Stimulated activated CD4-positive, alpha-beta T cell treated with anti-CD3 and anti-CD28 coated beads, Interleukin-15, amount 100 ng/mL, for 24 hours (primary cell): ENCODE measurements at places on chromosomes 7 and 10.

DNA sequence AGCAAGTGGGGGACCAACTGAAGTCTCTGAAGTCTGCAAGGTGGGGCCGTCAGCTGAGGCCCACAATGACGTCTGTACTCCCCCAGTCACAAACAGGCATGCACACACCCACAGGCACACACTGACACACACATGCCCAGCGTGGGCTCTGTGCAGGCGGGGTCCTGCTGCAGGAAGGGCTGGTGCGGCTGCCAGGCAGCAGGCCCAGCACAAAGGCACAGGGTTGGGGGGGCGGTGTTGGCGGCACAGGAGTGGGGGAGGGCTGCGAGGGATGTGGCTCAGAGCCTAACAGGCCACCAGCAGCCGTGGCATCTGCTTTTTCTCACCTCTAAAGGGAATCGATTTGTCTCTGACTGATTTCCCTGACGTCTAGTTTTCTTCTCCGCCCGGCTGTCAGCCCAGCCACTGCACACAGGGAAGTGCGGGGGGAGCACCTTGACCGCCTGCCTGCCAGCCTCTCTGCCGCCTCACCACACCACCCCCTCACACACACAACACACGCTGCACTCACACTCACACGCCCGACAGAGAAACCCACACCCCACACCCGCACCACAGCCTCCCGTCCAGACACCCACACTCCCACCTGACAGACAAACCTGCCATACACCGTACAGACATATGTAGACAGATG is 43.5 kb upstream of the ZMIZ1 start:
- DNase-seq, result peak; percentile 34

- no peak for DNase-seq
These were observed 162.2 kb upstream of the WDR11 start for GRCh38 chr10:120688928-120689327.

DNA sequence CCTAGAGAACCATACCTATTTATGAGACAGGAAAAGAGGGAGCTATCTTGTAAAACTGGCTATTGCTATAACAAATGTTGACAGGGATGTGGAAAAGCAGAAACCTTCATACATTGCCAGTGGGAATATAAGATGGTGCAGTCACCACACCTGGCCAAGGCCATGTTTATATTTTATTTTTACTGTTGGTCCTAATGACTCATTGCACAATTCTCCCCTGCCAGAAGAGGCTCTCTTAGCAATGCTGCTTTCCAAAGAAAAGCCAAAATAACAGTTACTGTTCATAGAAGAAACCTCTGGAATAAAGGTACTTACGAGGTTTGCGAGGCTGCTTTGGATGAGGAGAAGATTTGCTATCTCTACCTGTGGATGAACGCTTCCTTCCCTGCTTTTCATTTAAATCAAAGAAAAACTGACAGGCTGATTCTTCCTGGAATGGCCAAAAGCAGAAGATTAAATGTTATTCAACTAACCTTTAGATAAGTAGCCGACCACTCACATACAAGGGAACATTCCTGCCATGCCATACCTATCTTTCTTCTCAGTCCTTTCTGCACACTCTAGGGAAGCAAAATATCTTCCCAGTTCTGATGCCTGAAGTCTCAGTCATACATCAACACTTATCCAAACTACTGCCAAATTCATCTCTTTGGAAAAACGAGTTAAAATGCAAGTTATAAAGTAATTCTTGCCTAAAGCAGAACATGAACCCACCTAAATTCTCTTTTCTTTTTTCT is 16.3 kb upstream of the CHUK start:
- no peak for DNase-seq

- DNase-seq, result no peak
These were observed 110.1 kb downstream of the TNS3 start for GRCh38 chr7:47471831-47472230.

DNA sequence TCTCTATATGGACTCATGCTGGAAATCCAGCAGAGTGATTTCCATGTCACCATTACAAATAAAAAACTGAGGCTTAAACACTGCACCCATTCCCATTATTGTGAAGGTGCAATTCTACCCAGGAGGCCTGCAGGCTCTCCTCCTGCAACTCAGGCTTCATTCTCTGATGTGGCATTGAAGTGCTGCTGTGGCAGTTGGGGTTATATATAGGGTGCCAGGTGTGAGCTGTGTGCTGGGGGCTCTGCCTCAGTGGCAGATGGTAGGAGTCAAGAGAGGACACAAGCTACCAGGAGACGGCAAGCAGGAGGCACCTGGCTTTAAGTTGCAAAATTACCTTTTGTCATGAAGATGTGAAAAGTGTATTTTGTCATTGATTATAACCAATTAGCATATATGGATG is 21.3 kb downstream of the ZNF107 start:
- DNase-seq, result no peak

DNA sequence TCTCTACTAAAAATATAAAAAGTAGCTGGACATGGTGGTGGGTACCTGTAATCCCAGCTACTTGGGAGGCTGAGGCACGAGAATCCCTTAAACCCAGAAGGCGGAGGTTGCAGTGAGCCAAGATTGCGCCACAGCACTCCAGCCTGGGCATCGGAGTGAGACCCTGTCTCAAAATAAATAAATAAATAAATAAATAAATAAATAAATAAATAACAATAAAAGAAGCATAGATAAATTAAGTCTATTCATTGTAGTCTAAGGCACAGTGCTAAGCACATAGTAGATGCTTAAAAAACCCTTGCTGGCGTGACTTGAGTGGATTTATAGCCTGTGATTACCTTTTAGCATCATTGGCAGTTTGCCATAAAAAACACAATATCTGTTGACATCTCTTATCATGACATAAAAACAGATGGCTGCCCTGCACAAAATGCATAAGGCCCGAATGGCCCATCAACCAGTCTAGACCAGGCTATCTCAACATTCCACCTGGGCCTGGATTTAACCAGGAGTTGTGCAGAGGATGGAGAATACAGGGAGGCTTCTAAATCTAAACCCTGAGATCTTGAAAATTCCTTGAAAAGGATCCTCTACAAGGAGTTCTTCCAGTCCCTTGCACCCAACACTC is 94.9 kb downstream of the PRLHR start:
- DNase-seq, result no peak

DNA sequence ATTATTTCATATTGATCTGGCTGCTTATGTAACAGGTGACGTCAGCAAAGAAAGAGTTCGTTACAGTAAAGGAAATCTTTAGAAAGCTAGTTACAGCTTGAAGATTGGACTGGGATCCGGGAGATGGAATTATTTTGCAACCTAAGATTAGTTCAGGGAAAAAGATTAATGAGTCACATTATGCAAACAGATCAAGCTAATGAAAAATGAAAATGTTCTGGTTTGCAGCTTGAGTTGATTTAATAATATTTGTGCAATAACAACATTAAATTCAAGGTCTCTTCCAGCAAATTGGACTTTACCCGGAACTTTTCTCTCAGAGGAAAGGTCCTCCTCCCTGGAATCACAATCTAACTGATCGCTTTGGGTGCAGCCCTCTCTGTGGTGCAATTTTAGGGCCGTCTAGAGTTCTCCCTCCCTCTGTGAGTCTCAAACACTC is 119.5 kb downstream of the OTUD1 start:
- DNase-seq, result no peak

DNA sequence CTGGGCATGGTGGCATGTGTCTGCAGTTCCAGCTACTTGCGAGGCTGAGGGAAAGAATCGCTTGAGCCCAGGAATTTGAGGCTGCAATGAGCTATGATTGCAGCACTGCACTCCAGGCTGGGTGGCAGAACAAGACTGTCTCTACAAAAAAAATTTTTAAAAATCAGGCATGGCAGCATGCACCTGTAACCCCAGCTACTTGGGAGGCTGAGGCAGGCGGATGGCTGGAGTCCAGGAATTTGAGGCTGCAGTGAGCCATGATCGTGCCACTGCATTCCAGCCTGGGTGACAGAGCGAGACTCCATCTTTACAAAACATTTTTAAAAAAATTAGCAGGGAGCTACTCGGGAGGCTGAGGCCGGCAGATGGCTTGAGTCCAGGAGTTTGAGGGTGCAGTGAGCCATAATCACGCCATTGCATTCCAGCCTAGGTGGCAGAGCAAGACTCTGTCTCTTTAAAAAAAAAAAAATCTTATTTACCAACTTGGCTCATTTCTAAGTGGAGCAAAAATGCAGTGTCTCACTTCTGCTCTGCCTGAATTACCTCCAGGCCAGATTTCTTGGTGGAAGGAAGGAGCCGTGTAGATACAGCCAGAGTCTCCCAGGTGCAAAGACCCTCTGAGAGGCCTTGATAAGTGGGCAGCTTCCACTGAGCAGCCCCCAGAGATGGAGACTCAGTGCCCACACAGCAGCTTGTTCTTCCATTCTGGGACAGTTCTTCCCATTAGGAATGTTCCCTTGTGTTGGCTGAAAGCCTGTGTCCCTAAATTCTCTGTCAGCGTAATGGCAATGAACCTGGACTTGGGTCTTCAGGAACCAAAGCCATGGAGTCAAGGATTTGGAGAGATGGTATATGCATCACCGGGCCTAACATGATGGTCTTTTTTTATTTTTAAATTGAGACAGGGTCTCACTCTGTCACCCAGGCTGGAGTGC is 30.0 kb downstream of the GTF2IRD1 start:
- DNase-seq, result no peak

DNA sequence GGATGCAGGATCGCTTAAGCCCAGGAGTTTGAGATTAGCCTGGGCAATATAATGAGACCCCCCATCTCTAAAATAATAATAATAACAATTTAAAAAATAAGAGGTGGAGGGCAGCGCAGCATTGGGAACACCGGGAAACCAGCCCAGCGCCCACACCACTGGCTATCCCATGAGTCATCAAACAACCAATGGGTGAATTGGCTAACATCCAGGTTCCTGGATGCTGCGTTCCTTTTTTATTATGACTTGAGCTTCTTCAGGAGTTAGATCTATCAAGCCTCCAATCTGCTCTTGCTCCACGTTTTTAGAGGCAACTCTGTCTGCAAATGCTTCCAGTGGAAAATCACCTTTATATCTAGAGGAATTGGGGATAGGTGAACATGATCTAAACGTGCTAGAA is 10.0 kb upstream of the LRRC4 start:
- no peak for DNase-seq

DNA sequence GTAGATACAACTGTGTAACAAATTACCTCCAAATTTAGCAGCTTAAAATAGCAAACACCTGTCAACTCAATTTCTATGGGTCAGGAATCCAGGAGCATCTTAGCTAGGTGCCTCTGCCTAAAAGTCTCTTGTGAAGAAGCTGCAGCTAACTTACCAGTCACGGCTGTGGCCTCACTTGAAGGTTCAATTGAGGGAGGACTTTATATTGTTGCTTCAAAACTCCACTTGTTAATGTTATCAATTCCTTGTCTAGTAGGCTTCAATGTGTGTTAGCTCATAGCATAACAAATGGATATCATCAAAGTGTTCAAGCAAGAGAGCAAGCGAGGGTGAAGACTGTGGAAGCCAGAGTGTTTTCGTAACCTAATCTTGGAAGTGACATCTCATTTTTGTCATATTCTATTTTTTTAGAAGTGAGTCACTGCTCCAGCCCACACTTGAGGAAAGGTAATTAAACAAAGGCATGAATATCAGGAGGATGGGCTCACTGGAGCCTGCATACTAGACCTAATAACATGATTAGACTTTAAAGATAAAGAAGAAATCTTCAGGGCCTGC is 172.9 kb downstream of the SPAG6 start:
- no peak for DNase-seq

- no peak for DNase-seq
These were observed 21.1 kb upstream of the LANCL2 start for GRCh38 chr7:55343860-55344606.

DNA sequence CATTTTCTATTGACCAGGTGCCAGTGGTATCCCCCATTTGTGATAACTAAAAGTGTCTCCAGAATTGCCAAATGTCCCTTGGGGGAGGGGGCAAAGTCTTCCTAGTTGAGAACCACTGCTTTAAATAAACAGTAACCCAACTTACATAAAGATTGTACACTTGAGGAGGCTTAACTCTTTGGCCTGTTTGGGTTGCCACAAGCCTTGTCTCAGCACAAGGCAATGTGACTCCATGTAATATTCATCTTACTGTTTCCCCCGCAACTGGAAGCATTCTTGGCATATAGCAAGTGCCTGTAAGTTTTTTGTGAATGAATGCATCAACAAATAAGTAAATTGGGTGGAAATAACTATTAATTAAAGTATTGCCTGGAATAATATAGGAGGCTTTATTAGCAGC is 108.3 kb downstream of the ANK3 start:
- no peak for DNase-seq

DNA sequence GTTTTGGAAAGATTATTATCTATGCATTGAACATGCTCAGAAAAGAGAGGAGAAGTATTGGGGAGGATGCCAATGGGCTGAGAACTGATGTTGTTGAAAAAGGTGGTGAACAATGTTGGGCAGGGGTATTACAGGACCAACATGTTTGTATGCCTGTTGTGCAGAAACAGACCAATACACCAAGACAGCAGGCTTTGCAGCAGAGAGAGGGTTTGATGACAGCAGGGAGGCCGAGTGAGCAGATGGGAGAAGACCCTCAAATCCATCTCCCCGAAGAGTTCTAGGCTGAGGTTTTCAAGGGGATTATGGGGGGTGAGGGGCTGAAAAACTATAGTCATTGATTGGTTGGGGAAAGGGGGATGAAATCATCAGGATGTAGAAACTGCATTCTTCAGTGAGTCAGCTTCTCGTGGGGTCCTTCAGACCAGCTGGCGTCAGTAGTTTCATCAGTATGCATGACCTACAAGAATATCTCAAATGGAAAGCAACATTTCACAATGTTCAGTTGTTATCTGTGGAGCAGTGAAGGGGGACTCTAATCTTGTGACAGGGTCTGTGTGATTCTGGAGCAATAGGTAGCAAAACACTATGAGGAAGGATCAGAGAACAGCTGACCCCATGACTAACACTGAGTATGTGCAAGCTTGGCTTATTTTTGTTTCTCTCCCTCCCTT is 167.8 kb downstream of the BAMBI start:
- DNase-seq, result no peak

DNA sequence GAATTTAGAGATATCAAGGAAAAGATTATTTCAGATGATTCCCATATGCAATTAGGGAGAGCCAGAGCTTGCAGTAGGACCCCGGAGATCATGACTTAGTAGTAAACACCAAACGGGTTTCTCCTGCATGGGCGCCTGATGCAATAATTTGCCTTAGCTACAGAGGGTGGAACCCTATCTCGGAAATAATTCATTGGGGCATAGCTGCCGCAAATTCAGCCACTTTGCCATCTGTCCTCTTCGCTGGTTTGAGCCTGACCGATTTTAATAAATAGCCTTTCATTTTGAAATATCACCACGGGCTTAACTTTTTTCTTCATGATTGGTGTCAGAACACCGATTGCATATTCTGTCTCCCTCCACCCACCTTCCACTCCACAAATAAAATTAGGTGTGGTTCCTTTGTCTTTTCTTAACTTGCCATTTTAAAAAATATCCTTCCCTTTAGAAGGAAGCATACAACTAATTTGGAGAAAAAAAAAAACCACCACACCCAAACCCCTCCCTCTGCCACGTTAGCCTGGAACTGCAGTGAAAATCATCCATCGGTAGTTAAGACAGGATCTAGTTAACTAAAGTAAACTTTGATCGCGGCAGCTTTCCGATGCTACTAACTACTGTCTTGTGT is 1.4 kb downstream of the GARS1 start:
- DNase-seq, result peak; percentile 26

- no peak for DNase-seq
These were observed 460.6 kb downstream of the CCSER2 start for GRCh38 chr10:84789026-84789425.
